Fibroblast of villous mesenchyme (primary cell): ENCODE measurements at places on chromosomes 5 and 9. TPM values are rescaled to one million over a fixed set of nuclear protein-coding genes. Genes with fewer than 3 reads are reported as not detected.
A peak's percentile ranks its signal among the peaks of the same experiment; 100 is the strongest.

Gene SLIT3
- total RNA-seq = under 0.01 and 0.64 TPM in 2 replicates

Gene S100Z
- not detected in 2 replicates for total RNA-seq

Gene SLC6A19
- not detected in 2 replicates for total RNA-seq

DNA sequence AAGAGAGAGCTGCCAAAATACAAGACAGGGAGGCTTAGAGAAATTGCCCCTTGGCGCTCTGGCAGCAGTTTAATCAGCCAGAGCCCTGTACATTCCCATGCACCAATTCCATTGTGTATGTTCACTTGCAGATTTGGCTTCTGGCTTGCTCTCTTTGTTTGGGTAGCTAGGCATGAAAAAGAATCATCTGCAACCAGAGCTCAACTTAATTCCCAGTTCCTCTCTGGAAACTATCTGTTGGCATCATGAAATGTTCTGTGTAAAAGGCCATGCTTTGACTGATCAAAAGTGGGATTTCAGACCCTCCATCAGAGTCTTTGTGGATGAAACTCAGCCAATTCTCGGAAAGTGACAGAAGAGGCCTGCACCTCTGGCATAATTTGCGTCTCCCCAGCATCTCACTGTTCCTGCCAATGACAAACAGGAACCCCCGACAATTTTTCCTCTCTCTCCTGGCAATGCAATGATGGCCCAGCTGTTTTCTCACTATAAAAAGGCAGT lies 53.8 kb upstream of the RAD23B start:
- DNase-seq = no peak

GRCh38 chr9:99114846-99115500 lies 10.1 kb downstream of the TGFBR1 start:
- peak; percentile 39 for DNase-seq
